ENCODE measurements at places on chromosomes 2 and 18.

- DNase-seq = no peak
These were observed 965 bp downstream of the SIX3 start for GRCh38 chr2:44942304-44943030.

- DNase-seq = no peak
These were observed 145.0 kb downstream of the SPP2 start for GRCh38 chr2:234195516-234195915.

DNA sequence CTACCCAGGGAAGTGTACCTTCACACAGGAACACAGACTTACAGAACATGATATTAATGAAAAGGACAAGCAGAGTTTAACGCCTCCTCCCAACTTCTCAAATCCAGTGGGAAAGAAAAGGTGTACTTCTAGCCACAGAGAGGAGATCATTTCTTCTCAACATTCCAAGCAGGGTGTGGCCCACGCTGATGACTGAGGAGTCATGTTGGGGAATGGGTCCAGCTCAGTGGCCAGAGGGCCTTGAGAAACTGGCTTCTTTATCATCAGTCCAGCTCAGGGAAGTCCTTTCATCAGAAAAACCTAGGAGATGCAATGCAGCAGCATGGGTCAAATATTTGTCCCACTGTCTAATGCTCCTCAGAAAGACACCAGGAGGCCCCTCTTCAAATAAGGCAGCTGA is 63.0 kb downstream of the RBM43 start:
- no peak for DNase-seq

GRCh38 chr2:105801961-105802360 is 57.2 kb downstream of the NCK2 start:
- DNase-seq = no peak

GRCh38 chr2:47173986-47174732 is 19.1 kb upstream of the STPG4 start:
- DNase-seq = no peak

GRCh38 chr18:54900290-54900689 is 59.0 kb downstream of the CCDC68 start:
- no peak for DNase-seq

DNA sequence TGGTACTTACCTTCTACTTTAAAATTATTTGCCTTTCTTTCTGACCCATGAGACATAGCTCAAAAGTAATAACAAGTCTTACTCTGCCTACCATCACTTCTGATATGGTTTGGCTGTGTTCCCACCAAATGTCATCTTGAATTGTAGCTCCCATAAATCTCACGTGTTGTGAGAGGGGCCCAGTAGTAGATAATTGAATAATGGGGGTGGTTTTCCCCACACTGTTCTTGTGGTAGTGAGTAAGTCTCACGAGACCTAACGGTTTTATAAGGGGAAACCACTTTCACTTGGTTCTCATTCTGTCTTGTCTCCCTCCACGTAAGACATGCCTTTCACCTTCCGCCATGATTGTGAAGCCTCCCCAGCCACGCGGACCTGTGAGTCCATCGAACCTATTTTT is 47.5 kb downstream of the GALNT3 start:
- DNase-seq = no peak

- DNase-seq = no peak
These were observed 10.8 kb downstream of the ALPP start for GRCh38 chr2:232389327-232389726.

DNA sequence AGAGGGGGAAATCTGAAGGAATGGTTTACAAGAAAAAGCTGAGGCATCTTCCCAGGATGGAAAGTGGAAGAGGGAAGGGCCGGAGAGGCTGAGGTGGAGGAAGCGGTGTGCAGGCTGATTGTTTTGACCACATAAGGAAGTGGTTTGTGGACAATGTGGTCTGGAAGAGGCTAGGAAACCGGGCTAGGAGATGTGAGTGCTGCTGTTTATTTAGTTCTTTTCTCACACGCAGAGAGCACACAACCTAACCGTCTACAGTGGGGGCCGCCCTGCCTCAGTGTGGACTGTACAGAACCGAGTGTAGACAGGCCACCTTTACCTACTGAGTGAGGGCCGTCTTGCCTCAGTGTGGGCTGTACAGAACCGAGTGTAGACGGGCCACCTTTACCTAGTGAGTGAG is 251.7 kb upstream of the PXDN start:
- DNase-seq = no peak

GRCh38 chr2:144434425-144435222 is 85.3 kb downstream of the ZEB2 start:
- no peak for DNase-seq

DNA sequence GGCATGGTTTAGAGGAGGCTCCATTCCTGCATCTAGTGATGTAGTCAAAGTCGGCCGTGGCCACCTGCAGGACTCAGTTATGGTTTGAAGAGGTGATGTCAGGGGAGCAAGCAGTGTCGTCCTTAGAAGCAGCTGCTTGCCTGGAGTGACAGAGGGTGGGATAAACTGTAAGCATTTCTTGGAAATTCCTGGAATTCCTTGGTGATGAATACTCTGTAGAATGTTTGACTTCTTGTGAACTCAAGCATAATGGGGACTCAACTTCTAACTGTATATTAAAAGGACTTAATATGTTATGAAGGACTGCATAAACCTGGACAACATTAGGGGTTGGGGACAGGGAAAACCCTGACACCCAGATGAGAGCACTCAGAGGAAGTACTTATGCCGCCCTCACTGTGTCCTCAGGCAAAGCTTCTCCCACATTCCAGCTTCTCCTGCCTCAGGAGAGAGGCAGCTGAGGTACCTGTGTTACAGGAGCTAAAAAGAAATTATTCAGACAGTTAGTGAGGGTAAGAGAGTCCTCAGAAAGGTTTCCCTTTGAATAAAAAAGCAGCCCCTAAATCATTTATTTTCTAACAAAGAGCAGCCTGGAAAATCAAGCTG is 459.9 kb upstream of the CELF4 start:
- no peak for DNase-seq

DNA sequence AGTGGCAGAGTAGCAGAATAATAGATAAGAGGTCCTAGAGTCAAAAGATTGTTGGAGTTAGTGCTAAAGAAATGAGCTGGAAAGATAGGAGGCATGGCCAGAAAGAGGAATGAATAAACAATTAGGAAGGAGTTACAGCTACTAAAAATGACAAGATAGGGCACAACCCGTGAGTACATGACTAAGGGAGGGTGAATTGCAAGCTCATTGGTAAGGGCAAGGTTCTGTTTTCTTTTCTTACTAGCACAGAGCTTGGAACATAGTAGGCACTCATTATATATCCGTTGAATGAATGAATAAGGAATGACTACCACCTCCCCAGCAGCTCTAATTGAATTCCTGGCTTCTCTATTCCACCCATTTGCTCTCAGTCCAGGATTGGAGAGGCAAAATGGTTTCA is 5.7 kb upstream of the MARCO start:
- no peak for DNase-seq

GRCh38 chr2:11976073-11976472 is 229.6 kb downstream of the LPIN1 start:
- no peak for DNase-seq

DNA sequence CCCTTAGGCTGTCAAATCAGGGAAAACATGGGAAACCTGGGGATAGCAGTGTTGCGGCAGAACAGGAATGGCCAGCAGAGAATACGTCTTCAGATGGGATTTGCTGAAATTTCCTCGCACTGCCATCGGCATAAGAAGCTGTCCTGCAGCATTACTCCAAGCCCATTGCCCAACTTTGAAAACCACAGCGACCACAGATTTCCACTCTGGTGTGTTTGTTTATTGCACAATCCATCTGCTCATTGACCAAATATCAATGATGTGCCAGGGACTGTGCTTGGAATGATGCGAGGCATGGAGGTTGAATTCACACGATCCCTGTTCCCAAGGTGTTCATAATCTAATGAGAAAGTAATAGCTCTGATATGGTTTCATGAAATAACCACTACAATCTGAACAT is 383.3 kb upstream of the MYT1L start:
- no peak for DNase-seq

GRCh38 chr18:49094979-49095632 is 144.3 kb upstream of the SMAD7 start:
- DNase-seq = no peak

DNA sequence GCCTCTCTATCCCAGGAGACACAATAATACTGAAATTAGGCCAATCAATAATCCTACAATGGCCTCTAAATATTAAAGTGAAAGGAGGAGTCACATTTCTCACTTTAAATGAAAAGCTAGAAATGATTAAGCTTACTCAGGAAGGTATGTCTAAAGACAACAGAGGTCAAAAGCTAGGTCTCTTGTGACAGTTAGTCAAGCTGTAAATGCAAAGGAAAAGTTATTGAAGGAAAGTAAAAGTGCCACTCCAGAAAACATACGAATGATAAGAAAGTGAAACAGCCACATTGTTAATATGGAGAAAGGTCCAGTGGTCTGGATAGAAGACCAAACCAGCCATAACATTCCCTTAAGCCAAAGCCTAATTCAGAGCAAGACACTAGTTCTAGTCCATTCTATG is 9.5 kb downstream of the SESTD1 start:
- DNase-seq = no peak

Data from GM19239 (cell line).